ENCODE measurements at places on chromosomes 12 and 14. TPM values are rescaled to one million over a fixed set of nuclear protein-coding genes. Genes with fewer than 3 reads are reported as not detected.

- DNase-seq, result no peak
These were observed 3.7 kb downstream of the MYL6 start for GRCh38 chr12:56161690-56162351.

- DNase-seq, result no peak
These were observed 324.2 kb upstream of the FAR2 start for GRCh38 chr12:28824849-28825248.

Gene TAS2R30
- 18.1 TPM for total RNA-seq

Gene SLC39A2
- 9.5 TPM for total RNA-seq

- DNase-seq, result no peak
These were observed 24.5 kb downstream of the RNASE10 start for GRCh38 chr14:20529806-20530205.

DNA sequence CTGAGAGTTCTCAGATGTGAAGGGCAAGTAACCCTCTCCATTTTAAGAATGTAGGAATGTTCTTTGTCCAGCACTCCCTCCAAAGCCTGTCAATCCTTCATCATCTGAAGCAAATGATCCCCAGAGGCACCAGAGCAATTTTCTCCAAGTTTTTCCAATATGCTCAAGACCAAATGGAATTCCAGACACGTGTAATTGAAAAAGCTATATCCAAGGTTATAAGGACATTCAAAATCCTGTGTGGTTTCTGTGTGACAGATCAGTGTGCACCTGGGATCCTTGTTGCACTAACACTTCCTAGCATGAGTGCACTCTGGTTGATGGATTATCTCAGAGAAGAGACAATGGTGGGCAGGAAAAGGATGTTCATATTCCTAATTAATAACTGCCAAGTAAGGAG lies 65.6 kb upstream of the OVCH1 start:
- DNase-seq, result no peak

DNA sequence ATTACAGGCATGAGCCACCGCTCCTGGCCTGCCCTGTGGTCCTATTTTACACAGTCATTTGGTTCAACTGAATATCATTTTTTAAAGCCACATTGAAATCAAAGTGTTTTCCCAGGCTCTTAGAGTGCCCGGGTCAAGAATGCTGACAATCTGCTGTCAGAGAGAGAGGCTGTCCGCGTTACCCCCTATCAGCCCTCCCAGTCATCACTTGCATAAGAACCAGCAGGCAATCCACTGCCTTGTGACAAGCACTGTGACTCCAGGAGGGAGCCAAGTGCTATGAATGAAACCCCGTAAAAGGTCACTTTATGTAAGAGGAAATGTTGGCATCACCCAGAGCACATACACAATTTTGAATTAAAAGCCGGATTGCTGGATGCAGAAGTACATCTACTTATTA lies 13.5 kb downstream of the PHLDA1 start:
- DNase-seq, result no peak
